ENCODE measurements at places on chromosomes 2 and 18.

- no peak for DNase-seq
Observed at GRCh38 chr2:160299540-160299939, 99.5 kb upstream of the ITGB6 start.

- no peak for DNase-seq
Observed at GRCh38 chr2:138476940-138477339, 24.6 kb upstream of the SPOPL start.

GRCh38 chr2:8500124-8501054 lies 181.5 kb upstream of the ID2 start:
- no peak for DNase-seq

DNA sequence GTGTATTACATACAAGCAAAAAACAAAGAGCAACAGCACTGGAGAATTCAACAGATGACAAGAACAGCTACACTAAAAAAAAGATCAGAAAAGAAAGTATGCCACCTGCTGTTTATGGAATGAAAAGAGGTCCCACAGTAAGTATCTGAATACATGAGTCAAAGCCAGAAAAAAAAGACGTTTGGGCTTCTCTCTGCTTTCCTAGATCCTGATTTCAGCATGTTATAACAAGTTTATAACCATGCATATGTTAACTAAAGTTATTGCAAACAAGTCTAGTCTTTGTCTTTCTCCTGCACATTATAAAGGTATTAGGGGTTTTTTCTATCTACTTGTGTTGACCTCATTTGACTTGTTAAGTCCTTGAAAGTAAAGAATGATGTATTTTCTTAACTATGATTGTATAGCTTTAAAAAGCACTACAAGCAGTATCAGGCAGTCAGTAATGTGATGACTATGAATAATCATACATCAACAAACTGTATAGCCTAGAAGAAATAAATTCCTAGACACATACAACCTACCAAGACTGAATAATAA lies 108.5 kb upstream of the COL5A2 start:
- DNase-seq = no peak

GRCh38 chr2:62192811-62193210 lies 3.1 kb upstream of the B3GNT2 start:
- DNase-seq = no peak

DNA sequence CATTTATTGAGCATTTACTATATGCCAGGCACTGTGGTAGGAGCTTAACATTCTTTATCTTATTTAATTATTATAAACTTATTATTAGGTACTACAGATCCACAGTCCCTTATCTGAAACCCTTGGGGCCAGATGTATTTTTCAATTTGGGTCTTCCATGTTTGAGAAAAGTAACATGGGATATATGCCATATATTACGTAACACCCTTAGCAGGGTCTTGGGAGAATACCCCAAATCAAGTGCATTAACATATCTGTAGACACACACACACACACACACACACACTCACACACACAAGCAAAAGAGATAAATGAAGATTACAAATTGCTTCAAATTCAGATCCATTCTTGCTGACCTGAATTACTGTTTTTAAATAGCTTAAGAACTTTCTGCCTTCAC lies 13.7 kb downstream of the NTSR2 start:
- no peak for DNase-seq

GRCh38 chr2:213016166-213016983 lies 135.0 kb downstream of the IKZF2 start:
- no peak for DNase-seq

- DNase-seq = no peak
Observed at GRCh38 chr2:126994340-126994777, 95.7 kb downstream of the TEX51 start.

DNA sequence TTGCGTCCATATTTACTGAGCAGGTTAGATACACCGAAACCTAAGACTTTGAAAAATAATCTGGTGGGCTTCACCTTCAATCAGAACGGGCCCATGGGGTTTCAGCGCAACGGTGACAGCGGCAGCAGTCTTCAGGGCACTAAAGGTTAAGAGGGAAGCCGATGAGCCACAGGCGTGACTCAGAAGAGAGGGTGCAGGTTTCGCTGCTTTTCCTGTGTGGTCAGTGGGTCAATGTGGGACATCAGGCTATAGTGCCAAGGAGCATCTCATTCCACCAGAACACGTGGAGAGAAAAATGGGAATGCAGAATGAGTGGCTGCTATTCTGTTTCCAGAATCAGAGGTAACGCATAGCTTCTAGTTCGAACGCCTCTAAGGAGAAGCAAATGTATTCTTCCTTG lies 8.9 kb downstream of the PTGR3 start:
- DNase-seq = no peak

GRCh38 chr2:22282220-22282619 lies 1102.8 kb upstream of the KLHL29 start:
- no peak for DNase-seq

- no peak for DNase-seq
Observed at GRCh38 chr2:99485824-99486223, 4.0 kb downstream of the REV1 start.

All from sciatic nerve (tissue), 2 donors.